Activated CD4-positive, alpha-beta T cell treated with anti-CD3 and anti-CD28 coated beads, Interleukin-2, amount 50 U/mL, for 24 hours (primary cell): ENCODE measurements at places on chromosomes 16 and 17.

DNA sequence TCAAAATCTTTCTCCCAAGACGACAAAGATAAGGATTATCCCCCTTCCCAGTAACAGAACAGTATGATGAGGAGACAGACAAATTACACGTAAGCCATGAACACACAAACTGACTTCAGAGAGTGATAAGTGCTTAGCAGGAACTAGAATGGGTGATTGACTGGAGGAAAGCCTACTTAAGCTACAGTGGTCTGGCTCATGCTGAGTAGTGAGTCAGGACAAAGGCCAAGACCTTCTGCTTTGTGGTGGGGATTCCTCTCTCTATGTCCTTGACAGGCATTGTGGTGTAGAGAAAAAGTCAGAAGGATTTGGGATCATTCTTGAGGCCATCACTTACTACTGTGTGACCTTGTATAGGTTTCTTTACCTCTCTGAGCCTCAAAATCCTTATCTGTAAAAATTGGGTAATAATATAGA is 381.9 kb upstream of the CCL2 start:
- no peak for DNase-seq

DNA sequence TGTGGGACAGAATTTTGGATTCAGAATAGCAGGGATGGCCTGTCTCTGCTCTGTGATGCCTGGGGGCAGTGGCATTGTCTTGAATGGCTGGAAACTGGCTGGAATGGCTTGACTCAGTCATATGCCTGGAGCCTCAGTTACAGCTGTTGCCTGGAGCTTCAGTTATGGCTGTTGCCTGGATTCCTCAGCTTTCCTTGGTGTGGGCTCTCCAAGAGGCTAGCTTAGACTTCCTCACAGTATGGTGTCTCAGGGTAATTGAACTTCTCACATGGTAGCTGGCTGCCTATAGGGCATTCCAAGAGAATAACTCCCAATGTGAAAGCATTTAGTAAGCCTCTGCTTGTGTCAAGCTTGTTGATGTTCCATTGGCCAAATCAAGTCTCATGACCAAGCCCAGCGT is 21.1 kb downstream of the KRT23 start:
- DNase-seq: no peak

GRCh38 chr17:81267390-81268067 is 27.6 kb downstream of the SLC38A10 start:
- DNase-seq: no peak

GRCh38 chr17:34207572-34207971 is 47.5 kb upstream of the CCL2 start:
- no peak for DNase-seq

DNA sequence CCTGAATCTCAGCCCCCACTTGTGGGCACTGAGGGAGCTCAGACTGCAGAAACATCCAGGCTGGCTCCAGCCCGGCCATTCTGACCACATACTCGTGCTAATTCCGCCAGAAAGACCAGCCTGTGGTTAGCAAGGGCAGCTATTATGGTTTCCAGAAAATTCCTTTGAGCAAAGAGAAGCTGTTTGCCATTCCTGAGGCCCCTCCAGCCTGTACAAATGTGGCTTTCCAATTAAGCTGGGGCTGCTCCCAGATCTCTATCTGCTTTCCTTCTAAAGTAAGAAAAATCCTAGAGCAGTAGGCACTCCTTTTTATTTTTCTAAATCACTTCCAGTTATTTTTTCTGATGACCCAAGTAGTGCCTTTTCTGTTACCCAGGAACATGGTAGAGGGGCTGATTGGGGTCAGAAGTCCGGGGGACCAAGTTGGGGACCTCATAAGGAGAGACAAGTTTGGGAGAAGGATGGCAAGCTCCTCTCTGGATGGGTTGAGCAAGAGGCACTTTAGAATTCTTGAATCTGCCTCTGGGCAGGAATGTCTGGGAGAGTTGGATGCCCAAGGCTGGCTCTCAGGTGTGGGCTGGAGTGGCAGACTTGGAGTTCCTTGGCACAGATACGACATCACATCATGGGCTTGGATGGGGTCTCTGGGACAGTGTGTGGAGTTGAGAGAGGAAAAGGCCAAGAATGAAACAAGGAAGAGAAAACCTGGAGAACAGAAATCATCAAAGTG is 83.3 kb upstream of the TNRC6C start:
- DNase-seq: no peak

- DNase-seq: no peak
These were observed 124.9 kb downstream of the SOCS1 start for GRCh38 chr16:11130978-11131665.

- no peak for DNase-seq
These were observed 127.6 kb downstream of the ABCC6 start for GRCh38 chr16:16095646-16096045.

GRCh38 chr16:27728691-27729090 is 178.7 kb downstream of the KATNIP start:
- no peak for DNase-seq
